Psoas muscle (tissue), 8 donors: ENCODE measurements at places on chromosomes 11 and 22.

GRCh38 chr11:94526645-94527438, 14.6 kb downstream of the C11orf97 start:
- no peak for DNase-seq

GRCh38 chr11:35611741-35612140, 6.5 kb upstream of the FJX1 start:
- DNase-seq = no peak

- DNase-seq = no peak
Observed at GRCh38 chr11:3183523-3183922, 18.4 kb upstream of the OSBPL5 start.

GRCh38 chr11:56396047-56396446, 16.4 kb upstream of the OR5AL1 start:
- DNase-seq = no peak

GRCh38 chr11:3225159-3225758, 6.6 kb upstream of the MRGPRG start:
- no peak for DNase-seq

DNA sequence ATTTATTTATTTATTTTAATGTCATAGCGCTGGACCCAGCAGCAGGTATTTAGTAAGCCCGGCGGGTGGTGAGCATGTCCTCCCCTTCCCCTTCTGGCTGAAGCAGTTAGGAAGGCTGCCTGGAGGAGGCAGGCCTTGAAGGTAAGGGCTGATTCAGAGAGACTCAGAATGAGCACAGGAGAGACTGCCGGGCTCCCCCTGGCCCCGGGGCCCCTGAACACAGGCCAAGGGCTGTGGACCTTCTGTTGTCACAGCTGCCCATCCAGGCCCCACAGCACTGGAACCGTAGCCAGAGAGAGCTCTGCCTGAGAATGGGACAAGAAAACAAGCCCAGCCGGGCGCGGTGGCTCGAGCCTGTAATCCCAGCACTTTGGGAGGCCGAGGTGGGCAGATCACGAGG, 52.8 kb downstream of the KCNJ4 start:
- DNase-seq = no peak
